ENCODE measurements at places on chromosomes 13 and 19.

GRCh38 chr13:50509771-50510441, 333.6 kb downstream of the DLEU7 start:
- no peak for DNase-seq

GRCh38 chr13:52931539-52932431, 83.3 kb upstream of the PCDH8 start:
- DNase-seq, result no peak

DNA sequence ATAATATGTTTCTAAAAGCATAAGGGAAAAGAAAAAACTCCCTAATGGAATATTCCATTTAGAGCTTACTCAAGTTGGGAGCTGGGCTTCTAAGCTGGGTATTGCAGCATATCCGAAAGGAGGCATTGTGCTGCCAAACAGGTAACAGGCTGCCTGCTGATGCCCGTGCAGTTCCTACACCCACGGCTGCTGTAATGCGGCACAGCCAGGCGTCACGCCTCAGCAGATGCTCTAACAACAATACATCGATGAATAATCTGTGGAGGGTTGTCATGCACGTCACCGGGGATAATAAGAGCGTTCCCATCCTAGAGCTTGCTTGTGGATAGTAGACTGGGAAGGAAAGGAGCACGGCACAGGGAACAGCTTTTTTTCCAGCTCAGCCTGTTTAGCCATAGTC, 1582.1 kb upstream of the SLC10A2 start:
- DNase-seq, result no peak

- DNase-seq, result no peak
Observed at GRCh38 chr19:38799104-38799503, 10.1 kb downstream of the LGALS7B start.

GRCh38 chr13:59776924-59777690, 386.6 kb downstream of the DIAPH3 start:
- no peak for DNase-seq

GRCh38 chr19:36051637-36052036, 2.4 kb downstream of the THAP8 start:
- DNase-seq, result no peak

GRCh38 chr19:35644987-35645679, 3.0 kb upstream of the COX6B1 start:
- DNase-seq, result no peak

- no peak for DNase-seq
Observed at GRCh38 chr13:111058796-111059506, 56.2 kb upstream of the ARHGEF7 start.

- DNase-seq, result no peak
Observed at GRCh38 chr19:54949412-54949811, 2.1 kb upstream of the NLRP7 start.

GRCh38 chr19:14127929-14128509, 8.4 kb downstream of the ASF1B start:
- no peak for DNase-seq

- no peak for DNase-seq
Observed at GRCh38 chr13:94050686-94051085, 428.8 kb downstream of the DCT start.

- no peak for DNase-seq
Observed at GRCh38 chr13:23758798-23759527, 130.2 kb downstream of the MIPEP start.

DNA sequence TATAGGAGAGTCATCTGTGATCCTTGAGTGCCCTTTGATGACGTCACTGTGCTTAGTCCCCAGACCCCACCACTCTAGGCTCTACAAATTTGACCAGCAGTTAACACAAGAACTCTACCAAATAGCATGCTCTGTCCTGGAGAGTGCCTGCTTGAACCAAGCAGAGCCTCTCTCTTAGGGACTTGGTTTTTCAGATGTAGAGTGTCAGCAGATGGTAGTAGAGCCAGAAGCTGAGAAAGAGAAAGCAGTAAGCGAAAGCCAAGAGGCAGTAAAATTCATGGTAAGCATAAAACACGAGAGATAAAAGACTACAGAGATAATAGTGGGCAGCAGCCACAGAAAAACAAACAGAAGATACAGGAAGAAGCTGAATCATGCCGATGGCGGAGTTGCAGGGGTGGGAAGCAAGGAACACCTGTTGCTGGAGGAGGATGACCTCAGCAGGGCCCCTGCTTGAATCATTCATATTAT, 193.3 kb downstream of the SLC7A1 start:
- DNase-seq, result no peak

GRCh38 chr19:3096267-3096901, 2.2 kb downstream of the GNA11 start:
- DNase-seq, result no peak

DNA sequence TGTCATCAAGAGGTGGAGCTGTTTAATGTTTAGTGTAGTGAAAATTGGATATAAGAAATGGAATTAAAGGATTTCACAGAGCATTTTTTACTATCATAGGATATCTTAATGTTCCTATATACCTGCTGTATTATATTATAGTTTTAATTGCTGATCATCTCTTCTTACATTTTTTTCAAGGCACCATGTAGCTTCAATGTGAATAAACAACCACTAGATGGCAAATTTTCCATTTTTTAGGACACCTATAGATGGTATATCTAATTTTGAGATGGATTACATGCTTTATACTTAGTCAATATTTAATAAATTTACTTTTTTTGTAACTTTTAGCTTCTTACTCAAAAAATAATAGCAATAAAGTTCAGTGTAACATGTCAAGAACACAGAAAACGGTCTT, 9.0 kb upstream of the ATXN8OS start:
- no peak for DNase-seq

DNA sequence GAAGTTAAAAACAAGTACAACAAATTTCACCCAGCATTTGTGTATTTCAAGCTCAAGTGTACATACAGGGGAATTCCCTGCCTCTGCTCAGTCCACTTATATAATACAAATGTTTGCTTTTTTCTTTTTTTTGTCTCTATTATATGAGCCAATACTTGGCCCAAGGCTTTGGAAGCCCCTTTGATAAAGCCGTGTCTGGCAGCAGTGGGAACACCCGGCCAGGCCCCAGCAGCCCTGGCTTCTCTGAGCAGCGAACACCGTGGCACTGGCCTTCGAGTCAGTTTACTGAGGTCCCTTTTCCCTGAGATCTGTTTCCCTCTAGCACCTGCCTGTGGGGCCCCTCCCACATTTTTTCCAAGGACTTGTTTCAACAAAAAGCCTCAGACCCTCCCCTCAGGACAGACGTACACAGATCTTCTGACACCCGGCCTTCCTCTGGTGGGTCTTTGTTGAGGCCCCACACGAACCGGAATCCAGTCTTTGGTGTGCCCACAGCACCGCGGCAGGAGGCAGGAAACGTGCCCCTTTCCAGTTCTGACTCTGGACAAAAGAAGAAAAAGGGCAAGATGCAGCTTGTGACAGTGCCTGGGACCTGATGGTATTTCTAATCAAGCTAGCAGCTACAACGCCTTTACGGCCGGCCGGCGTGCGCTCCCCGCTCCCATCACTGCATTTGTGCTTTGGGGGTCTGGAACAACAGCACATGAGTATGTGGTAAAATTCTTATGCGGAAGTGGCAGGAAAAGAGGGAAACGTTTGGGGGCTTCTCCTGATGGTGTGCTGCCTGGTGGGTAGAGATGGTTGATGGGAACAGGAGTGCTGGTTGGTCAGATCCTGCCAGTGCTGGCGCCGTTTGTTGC, 13.8 kb downstream of the SIPA1L3 start:
- DNase-seq, result no peak

DNA sequence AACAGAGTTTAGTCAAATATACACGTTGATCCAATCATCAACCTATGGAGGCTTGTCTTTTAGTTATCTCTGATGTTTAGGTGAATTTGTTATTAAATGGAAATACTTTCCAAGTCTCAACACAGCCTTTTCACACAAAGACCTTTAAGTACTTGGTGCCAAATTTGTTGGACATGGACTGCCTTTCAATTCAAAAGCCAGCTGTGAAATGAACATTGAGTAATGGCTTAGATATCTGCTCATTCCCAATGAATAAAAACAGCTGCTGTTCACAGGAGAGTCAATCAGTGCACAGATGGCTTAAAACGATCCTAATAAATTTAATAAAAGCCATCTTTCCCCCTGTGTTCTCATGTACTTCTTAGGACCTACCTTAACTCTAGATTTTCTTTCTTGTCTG, 19.9 kb upstream of the DHRS12 start:
- no peak for DNase-seq

GRCh38 chr13:45807520-45808099, 43.9 kb downstream of the SIAH3 start:
- peak; percentile 39 for DNase-seq

- no peak for DNase-seq
Observed at GRCh38 chr19:17989425-17990094, 18.4 kb upstream of the ARRDC2 start.
